ENCODE measurements at places on chromosomes 2 and 18. TPM values are rescaled to one million over a fixed set of nuclear protein-coding genes. Genes with fewer than 3 reads are reported as not detected.

DNA sequence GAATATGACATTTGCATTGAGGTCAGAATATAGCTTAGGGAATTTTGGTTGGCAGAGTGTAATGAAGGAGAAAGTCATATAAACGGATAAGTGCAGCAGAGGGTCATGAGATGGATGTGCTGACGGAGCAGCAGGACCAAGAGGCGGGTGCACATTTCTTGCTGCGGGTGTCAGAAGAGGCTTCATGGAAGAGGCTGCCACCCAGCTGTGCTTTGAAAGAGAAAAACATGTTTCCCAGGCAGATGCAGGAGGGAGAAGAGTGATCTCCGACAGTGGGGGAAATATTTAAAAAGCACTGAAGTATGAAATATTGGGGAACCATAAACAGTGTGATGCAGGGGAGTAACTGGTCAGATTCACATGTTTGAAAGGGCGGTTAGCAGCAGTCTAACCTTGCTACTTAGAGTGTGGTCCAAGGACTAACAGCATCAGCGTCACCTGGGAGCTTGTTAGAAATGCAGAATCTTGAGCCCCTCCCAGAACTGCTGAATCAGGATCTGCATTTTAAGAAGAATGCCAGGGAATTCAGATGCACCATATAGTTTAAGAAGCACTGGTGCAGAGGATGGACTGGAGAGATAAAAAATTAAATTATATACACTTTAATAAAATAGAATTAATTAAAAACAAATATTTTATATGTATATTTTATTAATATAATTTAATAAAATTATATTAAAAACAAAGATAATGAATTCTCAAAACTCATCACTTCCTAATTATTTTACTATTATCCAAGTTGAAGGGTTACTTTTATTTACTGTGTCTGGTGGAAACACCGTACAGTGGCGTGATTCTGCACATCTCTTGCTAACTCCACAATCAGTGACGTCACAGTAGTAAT, 36.1 kb upstream of the SCYGR1 start:
- H3K27me3 ChIP-seq: no peaks in the 10 kb centered on the region
- no peaks in the 10 kb centered on the region for H3K4me1 ChIP-seq
- H3K36me3 ChIP-seq: no peaks in the 10 kb centered on the region
- no peak overlapping the region for H3K4me3 ChIP-seq
- no peak for DNase-seq

DNA sequence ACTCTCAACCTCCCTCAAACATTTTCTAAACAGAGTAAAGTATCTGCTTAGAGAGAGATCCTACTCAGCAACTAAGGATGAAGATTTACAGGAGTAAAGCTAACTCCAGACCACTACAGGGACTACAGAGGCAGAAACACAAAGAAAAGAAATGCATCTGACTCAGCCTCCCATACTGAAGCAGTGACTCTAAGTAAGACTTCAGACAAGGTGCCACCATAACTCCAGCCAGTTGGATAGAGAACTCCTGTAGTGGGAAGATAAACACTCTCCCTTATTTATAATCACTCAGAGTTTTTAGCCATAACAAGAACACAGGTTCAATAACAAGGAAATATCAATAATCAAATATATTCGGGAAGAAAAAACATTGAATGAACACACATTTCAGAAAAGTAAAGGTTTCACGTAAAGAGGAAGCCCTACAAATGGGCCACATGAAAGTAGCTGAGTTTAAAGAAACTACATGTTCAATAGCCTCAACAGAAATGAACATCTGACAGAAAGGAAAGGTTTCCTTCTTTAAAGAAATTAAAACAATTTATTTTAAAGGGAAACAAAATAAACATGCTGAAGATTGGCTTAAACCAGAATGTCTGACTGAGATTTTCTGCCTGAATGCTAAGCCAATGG, 519.9 kb downstream of the KCNJ3 start:
- no peaks in the 10 kb centered on the region for H3K27me3 ChIP-seq
- no peaks in the 10 kb centered on the region for H3K4me1 ChIP-seq
- DNase-seq: no peak
- no peaks in the 10 kb centered on the region for H3K36me3 ChIP-seq

GRCh38 chr18:55706898-55707297, 118.9 kb upstream of the TCF4 start:
- H3K4me1 ChIP-seq: no peaks in the 10 kb centered on the region
- H3K4me3 ChIP-seq: no peak overlapping the region
- H3K36me3 ChIP-seq: no peaks in the 10 kb centered on the region

- no peak overlapping the region for H3K27ac ChIP-seq
- no peaks in the 10 kb centered on the region for H3K4me1 ChIP-seq
- no peak overlapping the region for H3K4me3 ChIP-seq
- DNase-seq: no peak
Observed at GRCh38 chr2:82275599-82275998, 1971.0 kb upstream of the LRRTM1 start.

DNA sequence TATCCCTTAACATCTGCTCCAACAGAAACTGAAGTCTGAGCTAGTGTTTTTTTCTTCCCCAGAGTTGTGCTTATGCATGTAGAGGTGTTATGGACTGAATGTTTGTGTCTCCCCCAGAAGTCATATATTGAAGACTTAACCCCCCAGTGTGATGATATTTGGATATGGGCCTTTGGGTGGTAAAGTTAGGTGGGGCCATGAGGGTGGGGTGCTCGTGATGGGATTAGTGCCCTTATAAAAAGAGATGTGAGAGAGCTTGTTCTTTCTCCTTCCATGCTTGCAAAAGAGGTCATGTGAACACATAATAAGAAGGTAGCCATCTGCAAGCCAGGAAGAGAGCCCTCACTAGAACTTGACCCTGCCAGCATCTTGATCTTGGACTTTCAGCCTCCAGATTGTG, 34.4 kb upstream of the APOB start:
- no peaks in the 10 kb centered on the region for H3K4me1 ChIP-seq
- H3K4me3 ChIP-seq: no peak overlapping the region

The KCNJ13 gene
- not detected for total RNA-seq

The REG3A gene
- total RNA-seq: not detected

The BCL2 gene
- total RNA-seq: 11.0 TPM

The PLCD4 gene
- total RNA-seq: 1.1 TPM
